ENCODE measurements at places on chromosomes 2 and 18.

- DNase-seq: no peak
These were observed 39.4 kb upstream of the NCKAP5 start for GRCh38 chr2:133607679-133608078.

DNA sequence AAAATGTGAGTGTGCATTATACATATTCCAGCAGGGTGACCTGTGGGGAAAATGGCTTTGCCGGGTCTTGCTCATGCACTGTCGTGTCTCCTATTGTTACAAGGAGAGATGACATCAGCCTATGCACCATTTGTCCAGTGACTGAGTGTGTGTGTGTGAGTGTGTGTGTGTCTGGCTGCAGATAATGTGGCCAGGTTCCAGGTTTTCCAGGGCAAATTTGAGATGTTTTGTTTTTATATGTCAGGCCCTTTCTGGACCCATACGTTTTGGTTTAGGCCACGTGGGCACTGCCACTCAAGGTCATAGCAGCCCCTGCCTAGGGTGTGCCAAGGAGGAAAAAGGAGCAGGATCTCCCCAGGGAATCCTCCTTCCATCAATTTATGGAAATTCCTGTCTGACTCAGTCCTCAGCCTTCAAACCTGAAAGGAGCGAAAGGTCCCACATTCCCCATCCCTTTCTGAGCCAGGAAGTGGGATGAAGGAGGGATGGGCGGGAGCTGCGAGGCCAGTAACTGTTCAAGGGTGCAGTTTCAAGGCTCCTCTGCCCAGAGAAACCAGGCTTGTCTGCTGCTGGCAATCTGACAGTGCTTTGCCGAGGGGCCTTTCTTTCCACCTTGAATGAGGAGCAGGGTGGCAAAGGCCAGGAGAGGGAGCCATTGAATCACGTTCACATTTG is 93.0 kb upstream of the SMAD2 start:
- no peak for DNase-seq

- DNase-seq: no peak
These were observed 54.5 kb downstream of the SKA1 start for GRCh38 chr18:50429207-50429948.

- DNase-seq: no peak
These were observed 80.1 kb downstream of the EML4 start for GRCh38 chr2:42249284-42249683.

- no peak for DNase-seq
These were observed 10.5 kb downstream of the GDF7 start for GRCh38 chr2:20677301-20678085.

GRCh38 chr2:135775420-135775819 is 33.8 kb downstream of the UBXN4 start:
- no peak for DNase-seq

DNA sequence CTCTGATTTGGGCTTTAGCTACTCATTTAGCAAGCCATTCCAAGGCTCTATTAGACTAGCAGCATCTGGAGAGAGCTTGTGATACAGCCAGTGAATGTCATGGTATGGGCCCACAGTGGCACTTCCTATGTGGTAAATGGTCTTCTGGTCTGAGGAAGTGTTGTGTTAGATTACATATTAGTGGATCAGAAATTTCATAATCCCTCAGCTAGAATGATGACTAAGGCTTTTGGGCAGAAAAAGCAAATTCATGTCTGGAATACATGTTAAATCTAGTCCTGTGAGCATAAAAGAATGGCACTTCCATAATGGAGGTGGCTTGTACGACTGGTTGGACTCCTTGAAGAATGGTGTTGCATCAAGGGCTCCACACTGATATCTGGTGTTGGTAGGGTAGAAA is 436.8 kb upstream of the CWC22 start:
- no peak for DNase-seq

DNA sequence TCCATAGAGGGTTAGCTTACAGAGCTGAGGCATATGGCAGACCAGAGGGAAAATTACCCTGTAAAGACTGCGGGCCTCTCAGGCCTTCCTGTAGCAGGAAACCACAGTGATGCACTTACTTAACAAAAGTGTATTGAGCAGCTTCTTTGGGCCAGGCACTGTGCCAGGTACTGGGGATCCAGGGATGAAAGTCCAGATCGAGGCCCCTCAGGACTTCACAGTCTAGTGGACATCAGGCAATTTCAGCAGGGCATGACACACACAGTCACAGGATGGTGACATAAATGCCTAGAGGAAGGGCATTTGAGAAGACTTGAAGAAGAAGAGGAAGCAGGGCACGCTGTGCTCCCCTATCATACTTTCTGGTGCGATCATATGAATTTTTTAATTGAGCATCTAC is 71.7 kb downstream of the MARCO start:
- DNase-seq: no peak

DNA sequence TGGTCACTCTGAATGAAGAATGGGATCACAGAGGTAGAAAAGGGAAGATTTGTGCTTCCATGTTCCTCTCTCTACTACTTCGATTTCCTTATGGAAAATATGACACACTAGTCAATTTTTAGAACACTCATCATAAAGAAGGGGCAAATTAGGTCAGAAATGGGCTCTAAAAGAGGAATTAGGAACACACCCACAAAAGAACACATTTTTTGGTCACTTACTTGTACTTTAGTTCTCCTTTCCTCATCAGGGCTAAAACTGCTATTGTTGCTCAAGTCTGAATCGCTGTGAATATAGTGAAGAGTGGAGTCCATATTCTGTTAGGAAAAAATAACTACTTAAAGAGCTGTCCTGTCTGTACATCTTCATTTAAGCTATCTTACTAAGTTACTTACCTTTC is 52.6 kb downstream of the PPP4R1 start:
- DNase-seq: no peak

DNA sequence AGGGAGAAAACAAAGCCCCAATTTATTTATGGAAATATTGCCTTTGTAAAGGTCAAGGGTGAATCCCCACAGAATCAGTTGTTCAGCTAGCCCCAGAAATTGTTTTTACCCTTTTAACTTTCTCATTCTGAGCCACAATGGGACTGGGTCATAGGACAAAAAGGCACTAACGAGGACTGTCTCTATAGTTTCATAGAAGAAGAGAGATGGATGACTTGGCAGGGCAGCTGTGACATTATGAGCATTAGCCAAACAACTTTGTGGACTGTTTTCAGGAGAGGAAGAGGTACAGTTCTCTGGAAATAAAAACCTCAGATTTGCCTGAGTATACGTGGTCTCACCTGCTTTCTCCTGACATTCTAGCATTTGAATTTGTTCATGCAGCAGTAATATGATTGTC is 1155.8 kb upstream of the CHAC2 start:
- no peak for DNase-seq

DNA sequence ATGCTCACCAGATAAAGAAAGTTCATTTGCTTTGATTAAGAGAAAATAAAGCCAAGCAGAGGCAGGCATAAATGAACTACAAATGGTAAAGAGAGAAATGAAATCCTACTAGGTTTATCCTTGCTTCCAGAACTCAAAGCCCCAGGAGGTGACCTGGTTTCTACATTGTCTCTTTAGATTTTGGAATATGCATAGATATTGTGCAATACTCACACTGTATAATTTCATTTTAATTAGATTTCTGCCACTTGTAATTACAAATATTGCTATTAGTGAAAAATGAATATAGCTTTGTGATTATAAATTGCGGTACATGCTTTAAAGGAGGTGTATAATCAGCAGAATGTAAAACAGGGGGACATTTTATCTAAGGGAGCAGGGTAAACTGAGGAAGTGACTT is 76.9 kb upstream of the NRXN1 start:
- no peak for DNase-seq

- DNase-seq: no peak
These were observed 9.4 kb downstream of the CTIF start for GRCh38 chr18:48548011-48548771.

DNA sequence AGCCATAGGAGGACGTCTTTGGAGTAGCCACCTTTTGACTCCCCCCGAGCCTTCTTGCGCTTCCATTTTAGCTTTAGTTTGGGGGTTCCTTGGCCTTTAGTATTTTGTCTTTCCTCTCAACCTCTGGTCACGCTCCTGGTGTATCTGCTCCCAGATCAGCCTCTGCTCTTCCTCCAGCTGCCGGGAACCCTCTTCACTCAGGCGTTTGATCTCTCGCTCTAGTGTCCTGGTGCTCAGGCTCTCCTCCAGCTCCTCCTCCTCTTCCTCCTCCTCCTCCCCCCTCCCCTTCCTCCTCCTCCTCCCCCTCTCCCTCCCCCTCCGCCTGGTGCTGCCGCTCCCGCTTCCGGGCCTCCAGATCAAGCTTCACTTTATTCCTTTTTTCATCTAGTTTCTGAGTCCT is 1082.3 kb upstream of the TMEFF2 start:
- DNase-seq: no peak

GRCh38 chr2:166082736-166083135 is 45.1 kb downstream of the SCN1A start:
- DNase-seq: no peak

DNA sequence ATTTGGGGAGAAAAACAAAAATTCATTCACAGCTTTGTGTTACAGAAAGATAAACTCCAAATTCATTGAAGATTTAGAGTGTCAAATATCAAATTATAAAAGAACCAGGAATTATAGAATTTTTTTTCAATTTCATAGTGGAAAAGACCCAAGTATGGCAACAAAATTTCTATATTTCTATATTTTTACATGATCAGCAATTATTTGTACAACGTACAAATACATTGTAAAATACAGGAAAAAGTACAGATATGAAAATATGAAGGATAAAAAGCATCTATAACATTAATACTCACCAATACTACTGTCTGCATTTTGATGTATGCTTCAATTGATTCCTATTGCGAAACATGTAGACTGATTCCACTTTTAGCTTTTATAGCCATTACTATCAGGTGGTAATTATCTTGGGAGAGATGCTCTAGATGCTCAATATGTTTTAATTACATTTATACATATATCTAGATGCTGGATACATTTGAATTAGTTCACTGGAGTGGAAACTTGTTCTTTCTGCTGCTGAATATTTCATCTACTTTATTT is 4.0 kb downstream of the SH3YL1 start:
- no peak for DNase-seq

DNA sequence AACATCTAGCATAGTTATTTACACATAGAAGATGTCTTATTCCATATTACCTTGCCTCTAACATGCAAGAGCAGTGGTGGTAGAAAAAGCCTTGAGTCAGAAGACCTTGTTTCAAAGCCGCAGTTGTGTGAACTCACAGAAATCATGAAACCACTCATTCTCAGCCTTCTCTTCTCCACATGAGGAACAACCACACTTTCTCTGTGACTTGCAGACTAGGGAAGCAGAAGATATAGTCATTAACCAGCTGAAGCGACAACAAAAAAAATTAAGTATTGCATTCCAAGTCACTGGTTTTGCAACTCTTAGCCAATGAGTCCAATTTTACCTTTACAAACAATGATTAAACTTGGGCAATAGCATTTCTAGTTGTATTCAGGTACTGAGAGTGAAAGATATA is 19.0 kb downstream of the TWSG1 start:
- no peak for DNase-seq

DNA sequence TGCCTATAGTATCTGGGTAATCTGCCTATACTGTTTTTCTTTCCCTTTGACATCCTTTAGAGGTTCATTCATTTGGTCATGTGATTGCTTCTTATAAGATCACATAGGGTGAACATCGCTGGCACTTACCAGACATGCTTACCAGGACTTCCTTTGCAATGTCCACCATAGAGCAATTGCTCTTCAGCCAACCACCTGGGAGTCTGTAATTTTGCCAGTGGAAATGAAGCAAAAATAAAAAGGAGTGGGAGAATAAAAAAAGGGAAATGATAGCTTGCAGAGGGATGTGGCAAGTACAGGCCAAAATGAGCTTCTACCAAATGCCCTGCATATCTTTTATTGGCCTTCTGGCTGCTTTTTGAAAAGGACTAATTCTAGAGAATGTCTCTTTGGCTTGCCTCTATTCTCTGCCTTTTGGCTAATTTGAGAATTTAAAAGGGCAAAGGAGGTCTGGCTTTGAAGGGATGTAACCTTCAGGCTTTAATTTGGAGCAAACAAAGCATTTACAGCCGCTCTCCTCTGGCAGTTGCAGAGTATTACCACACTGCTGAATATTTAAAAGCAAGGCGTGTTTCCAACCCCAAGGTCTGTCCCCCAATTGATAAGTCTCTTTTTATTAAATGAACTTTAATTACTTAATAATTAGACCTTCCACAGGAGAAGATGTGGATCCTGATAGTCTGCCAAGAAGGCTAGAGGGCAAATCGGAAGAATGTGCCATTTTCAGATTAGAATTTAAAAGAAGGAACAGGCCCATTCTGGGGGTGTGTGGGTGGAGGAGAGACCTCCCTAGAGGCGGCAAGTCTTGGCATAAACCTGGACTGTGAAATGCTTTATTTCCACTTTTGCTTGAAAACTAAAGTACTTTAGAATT is 557.9 kb downstream of the DCC start:
- DNase-seq: no peak

DNA sequence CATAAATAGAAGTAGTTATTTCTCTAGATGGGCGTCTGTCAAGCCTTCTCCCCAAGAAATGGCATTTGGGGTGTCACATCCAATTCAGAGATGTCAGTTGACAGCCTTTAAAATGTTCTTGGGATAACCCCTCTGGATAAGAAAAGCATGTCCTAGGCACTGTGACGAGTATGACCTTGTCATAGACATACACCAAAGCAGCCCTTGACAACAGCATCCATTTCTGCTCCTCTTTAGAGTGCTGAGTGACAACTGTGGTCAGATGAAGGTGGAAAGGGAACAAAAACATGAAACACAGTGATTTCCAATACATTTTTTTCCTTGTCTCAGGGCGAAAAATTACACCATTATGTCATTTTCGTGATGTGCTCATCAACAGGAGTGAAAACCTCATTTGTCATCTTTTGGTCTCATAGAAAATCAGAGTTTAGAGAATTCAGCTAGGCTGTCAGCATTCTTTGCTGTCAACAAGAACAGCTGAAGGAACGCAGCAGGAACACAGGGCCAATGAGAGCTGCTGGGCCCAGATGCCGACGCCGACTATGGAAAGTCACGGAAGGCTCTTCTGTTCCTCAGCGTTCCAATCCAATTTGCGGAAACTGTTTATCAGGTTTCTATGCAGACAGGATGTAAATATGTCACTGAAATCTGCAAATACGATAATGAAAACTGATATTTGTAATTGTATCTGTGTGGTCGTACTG is 193.2 kb downstream of the ICOS start:
- no peak for DNase-seq

DNA sequence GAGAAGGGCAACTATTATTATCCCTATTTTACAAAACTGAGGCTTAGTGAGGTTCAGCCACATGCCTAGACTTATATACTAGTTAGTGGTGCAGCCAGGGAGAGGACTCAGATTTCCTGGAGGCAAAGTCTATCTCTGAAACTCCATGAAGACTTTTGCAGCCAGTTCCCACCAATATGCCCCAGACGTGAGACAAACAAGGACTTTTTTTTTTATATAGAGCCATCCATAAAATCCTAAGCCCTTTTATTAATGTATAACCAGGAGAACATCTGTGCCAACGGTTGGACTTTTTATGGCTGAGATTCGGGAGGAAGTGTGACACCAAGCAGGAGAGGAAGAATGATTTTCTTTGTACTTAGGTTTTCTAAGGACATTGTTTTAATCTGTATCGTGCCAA is 29.9 kb downstream of the LIPG start:
- no peak for DNase-seq

GRCh38 chr2:133843091-133843490 is 274.8 kb upstream of the NCKAP5 start:
- DNase-seq: no peak
